HuH-7 (cell line): ENCODE measurements at places on chromosomes 1 and 21.

- peak; percentile 3 for DNase-seq
Observed at GRCh38 chr1:72482736-72483413, 200.5 kb upstream of the NEGR1 start.

DNA sequence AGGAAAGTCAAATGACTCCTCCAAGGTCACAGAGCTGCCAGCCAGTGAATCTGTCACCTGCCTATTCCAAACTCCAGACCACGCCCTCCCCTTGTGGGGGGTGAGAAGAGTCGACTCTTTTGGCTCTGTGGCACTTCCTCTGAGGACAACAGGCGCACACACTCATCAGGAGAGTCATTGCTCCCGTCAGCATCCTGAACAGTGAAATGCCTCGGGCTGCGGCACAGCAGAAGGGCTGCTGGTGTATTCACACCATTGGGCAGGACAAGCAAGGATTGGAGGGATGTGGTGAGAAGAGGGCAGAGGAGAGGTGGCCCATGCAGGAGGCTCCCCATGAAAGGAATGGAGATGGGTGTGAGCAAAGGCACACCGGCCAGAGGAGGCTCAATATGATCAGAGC is 239.0 kb downstream of the TOMM20 start:
- DNase-seq, result no peak

GRCh38 chr1:143691971-143692529 is 279.7 kb downstream of the FAM72C start:
- DNase-seq, result no peak

DNA sequence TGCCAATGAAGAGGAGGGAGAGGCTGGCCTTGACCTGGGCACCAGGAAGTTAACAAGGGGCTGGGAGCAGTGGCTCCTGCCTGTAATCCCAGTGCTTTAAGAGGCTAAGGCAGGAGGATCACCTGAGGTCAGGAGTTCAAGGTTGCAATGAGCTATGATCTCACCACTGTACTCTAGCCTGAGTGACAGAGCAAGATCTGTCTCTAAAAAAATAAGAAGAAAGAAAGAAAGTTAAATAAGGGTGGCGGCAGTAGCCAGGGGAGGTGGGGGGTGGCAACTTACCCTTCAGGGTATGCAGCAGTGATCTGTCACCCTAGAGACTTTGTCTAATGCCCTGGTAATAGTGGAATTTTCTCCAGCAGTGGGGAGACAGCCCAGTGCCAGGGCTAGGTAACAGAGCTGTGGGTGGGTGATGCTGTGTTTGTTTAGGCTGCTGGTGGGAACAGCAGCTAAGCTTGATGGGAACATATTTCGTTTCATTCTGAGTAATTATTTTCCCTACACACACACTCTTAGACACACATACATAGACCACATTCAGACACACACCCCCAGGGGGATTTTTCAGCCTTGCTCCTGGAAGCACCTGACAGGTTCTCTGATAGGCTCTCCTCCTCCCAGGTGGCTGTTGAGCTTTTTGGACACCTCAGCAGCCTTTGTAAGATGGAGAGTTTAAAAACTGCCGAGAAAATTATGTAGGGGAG is 11.3 kb upstream of the SYT6 start:
- DNase-seq, result no peak

- no peak for DNase-seq
Observed at GRCh38 chr1:103387898-103388297, 137.6 kb upstream of the RNPC3 start.

DNA sequence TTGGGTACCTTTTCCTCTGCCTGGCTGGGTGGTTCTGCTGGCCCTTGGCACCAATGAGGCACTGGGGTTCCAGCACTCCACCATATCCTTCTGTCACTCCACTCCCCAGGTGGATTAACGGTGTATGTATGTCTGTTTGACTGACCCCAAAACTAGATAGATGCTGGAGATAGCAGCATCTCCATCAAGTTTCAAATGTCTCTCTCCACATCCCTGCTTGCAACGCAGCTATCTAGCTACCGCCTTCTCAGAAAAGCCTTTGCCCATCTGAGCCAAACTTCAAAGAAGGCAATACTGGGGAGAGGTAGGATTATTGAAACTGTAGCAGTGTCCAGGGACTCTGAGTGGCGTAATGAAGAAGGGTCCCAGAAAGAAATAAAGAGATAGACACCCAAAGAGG is 64.0 kb downstream of the RHBG start:
- DNase-seq, result no peak

DNA sequence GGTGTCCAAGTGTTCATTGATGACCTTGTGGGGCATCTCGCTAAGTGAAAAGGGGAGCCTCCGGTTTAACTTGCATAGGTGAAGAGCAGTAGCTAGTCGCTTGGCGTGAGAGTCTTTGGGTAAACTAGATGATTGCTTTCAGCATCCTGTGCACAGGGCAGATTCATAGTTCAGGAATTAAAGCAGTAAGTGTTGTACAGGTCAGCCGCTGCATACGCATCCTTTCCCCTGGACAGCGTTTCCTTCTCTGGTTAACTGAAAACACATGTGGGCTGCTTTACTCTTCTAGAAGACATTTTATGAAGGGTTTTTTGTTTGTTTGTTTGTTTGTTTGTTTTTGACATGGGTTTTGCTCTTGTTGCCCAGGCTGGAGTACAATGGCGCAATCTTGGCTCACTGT is 12.1 kb downstream of the NDUFV3 start:
- DNase-seq, result no peak

- DNase-seq, result no peak
Observed at GRCh38 chr1:6016191-6016865, 24.1 kb upstream of the NPHP4 start.

DNA sequence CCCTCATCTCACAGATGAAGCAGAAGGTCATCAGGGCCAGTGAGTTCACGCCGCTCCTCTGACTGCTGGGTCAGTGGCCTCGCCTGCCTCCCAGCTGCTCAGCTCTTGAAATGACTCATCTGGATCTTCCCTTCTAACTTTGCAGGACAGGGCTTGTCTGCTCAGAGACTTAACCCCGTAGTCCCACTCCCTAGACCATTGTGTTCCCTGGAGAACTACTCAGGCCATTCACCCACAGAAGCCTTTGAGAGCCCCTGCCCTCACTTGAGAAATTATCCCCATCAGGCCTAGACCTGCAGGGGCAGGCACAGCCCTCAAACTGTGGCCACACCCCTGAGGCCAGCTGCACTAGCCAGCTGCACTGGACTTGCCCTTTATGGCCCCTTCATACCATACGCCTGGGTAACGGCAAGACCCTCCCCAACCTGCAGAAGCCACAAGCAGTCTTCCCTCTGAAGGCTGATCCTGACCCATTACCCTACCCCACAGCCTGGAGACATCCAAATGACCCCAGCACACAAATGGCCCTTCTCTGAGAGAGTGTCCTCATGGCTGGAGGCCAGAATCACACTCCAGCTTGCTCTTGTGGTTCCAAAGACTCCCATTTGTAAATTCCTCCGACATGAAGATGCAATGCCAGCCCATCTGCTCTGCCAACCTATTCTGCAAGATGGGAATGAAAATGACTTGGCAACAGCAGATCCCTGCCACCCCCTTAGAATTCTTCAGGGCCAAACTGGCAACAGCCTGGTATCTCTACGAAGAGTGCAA is 33.2 kb downstream of the RCSD1 start:
- no peak for DNase-seq

DNA sequence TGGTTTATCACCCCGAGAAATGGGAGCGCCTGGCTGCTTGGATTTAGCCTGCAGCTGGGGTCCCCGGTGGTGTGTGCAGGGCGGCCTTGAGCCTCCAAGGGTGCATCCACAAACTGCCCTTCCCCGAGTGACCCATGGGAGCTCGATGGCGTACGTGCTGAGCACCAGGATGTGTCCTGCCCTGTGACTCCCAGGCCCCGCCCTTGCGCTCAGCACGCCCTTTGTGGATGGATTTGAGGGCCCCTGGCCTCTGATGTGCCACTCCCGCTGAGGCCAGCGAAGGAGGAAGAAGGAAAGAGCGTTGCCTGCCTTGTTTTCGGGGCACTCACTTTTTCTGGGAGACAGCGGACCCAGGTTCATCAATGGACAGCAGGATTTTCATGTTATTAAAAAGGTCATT is 1.7 kb upstream of the TFF3 start:
- DNase-seq, result no peak

DNA sequence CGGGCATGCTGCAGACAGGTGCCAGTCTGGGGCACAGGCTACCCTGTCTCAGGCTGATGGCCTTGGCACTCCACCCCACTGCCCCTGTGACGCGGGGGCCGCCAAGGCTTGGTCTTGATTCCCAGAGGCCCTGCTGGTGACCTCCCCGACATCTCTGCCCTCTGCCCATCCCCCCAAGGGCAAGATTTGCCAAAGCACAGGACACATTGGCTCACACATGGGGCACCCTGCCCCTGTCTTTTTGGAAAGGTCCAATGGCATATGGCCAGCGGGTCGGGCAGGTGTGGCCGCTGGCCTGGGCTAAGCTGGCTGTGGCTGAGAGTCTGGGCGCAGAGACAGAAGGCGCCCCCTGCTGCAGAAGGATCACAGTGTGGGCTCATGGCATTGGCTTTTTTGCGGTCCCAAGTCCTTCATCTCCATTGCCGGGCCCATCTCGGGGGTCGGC is 4.6 kb downstream of the MIB2 start:
- DNase-seq, result peak; percentile 66

- DNase-seq, result no peak
Observed at GRCh38 chr1:201389051-201389450, 10.1 kb downstream of the LAD1 start.

- DNase-seq, result no peak
Observed at GRCh38 chr1:31224068-31224467, 15.6 kb downstream of the NKAIN1 start.

DNA sequence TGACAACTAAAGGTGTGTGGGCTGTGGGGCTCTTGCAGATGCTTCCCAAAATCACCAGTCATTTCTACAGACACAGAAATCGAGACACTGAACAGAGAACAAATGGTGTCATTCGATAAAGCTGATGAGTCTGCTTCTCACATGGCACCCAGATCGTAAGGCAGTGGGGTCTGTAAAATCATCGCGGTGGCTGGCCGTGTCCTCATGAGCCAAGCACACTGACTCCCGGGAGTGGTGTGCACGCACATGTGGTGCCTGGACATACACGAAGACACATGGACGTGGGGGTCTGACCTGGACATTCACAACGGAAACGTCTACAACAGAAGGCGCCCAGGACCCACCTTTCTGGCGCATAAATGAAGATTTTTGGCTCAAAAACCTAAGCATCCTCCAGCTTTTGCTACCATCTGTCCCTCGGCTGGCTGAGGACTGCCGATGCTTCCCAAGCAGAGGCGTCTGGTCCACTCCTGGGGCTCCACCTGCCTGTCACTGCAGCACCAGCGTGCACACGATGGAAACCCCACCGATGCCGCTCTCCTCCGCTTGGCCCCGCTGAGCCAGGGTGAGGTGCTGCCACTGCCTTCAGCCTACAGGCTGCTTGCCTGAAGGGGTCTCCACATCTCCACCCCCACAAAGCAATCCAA is 6.8 kb downstream of the SMIM1 start:
- DNase-seq, result no peak

GRCh38 chr1:54777011-54777410 is 12.7 kb upstream of the PARS2 start:
- DNase-seq, result no peak

DNA sequence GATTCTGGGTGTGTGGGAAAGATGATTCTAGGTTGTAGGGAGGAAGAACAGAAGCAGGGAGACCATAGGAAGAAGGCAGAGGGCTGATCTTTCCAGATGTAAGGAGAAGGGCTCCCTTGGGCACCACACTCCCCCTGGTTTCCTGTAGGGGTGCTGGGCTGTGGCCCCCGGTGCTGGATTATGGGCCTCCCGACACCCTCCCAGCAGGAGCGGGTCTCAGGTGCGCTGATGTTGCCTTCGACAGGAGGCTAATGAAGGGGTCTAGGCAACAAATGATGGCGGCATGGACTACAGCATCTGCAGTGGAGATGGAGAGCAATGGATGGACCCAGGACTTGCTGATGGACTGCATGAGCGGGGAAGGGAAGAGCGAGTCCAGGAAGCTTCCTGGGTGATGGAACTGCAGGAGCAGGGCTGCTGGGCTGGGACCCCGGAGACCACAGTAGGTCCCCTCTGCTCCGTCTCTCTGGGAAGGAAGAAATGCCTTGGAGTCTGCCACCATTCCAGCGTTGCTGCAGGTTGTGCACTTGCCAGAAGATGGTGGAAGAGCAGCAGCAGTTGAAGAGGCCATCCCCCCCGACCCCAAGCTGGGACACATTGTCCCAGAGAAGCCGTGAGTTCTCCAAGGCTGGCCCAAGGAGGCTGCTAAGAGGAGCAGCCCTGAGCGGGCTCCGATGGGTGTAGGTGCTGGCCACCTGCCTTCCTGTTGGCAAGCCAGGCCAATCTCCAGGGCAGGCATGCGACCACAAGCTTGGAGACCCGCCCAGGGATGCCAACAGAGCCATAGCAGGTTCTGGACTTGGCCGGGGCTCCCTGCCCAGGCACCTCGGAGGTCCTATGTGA is 95.4 kb upstream of the VAMP3 start:
- DNase-seq, result no peak

- DNase-seq, result no peak
Observed at GRCh38 chr21:45990049-45990711, 8.6 kb downstream of the COL6A1 start.

DNA sequence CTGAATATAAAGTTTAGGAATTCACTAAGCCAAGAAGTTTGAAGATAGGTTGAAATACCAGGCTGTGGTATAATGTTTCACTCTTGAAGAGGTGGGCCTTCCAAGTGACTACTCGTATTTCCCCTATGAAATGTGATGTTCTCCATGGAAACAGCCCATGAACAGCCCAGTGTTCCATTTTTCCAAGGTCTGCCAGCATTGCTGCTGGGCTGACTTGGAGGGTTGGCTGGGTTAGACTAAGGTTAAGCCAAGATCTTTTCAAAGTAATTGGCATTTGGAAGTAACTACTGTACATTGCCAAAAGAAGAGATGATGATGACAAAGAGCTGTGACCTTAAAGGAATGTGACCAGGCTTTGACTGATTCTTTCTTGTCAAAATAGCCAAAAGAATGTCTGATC is 73.8 kb downstream of the RPE65 start:
- no peak for DNase-seq

GRCh38 chr21:14879458-14879857 is 185.3 kb downstream of the NRIP1 start:
- no peak for DNase-seq

GRCh38 chr1:61606448-61607312 is 118.3 kb downstream of the TM2D1 start:
- DNase-seq, result no peak

DNA sequence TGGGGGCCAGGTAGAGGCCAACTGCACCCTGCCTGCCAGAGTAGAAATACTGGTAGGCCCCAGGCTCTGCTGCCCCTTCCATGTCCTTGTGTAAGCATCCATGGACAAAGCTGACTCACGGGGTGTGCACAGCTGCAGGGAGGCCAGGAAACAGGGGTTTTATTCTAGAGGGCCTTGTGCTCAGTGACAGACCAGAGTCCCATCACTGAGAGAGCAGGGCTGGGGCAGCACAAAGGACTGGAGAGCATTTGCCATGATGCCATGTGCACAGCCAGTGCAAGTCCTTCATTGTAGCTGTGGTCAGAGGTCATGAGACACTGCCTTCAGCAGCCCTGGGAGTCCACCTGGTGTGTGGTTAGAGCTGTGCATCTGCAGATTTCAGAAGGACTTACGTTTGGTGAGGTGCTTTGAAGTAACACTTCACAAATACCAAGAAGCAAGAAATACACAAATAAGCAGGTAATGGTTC is 8.1 kb downstream of the ARF1 start:
- DNase-seq, result no peak

GRCh38 chr1:226568077-226568831 is 19.7 kb downstream of the STUM start:
- DNase-seq, result peak; percentile 59

GRCh38 chr1:91553177-91553591 is 52.5 kb downstream of the CDC7 start:
- DNase-seq, result no peak
